Cerebellum (tissue), 4 donors: ENCODE measurements at places on chromosomes 1 and 21.

DNA sequence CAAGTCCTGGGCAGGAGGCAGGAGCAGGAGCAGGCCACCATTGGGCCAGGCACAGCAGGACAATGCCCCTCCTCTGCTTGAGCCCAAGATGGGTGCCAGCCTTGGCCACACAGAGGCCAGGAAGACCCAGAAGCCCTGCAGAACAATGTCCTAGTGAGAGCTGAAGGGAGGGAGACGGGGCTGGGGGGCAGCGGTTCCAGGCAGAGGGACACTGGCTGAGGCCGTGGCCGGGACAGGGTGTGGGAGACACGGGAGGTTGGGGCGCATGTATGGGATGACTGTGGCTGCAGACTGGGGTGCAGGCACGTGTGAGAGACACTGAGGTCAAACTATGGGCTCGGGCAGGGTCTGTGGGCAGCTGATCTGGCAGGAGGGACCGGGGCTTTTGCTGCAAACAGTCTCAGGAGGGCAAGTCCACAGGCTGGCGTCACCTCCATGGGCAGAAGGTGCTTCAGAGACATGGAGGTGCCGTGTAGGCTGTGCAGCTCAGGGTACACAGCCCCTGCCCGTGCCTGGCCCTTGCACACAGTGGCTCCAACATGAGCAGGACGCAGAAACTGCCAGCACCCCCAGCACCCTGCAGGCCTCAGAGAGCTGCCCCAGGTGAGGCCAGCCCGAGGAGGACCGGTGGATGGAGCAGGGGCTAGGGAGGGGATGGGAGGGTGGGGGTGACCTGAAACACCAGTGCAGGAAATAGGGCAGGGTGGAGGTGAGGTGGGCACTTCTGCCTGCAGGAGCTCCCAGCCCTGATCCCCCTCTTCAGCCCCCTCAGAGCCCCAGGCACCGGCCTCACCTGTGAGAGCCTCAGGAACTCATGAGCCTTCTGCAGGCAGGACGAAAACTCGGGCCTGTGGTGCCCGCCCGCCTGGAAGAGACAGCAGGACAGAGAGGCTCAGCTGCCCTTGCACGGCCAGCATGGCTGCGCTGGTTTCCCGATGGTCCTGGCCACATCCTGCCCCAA lies 19.5 kb downstream of the LSS start:
- DNase-seq, result no peak

DNA sequence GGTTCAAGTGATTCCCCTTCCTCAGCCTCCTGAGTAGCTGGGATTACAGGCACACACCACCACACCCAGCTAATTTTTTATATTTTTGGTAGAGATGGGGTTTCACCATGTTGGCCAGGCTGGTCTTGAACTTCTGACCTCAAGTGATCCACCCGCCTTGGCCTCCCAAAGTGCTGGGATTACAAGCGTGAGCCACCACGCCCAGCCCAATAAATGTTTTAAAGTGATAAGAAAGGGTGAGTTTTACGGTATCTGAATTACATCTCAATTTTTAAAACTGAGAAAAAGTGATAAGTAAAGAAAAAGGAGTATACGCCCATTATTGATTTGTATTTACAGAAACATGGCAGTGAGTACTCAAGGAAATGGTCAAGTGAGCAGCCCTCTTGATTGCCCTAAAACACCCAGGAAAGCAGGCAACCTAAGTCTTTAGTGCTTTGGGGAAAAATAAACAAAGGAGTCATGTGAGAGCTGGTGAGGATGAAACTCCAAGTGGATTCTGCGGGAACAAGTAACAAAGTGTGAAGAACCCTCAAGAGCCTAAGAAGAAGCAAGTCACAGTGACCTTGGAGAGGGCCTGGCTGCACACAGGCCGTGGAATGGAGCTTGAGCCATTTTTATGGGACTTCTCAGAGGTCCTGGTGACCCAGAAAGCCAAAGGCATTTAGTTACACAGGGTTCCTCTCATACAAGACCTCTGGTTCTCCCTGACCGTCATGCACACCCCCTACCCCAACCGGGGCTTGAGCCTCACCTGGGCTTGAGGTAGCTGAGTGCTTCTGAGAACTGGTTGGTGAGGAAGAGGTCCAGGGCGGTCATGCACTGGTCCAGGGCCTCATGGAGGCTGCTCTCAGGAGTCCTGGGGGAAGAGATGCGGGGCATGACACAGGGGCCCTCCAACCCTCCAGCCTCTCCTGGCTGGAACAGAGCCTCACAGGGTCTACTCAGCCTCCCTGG lies 9.1 kb downstream of the TTC39A start:
- no peak for DNase-seq

DNA sequence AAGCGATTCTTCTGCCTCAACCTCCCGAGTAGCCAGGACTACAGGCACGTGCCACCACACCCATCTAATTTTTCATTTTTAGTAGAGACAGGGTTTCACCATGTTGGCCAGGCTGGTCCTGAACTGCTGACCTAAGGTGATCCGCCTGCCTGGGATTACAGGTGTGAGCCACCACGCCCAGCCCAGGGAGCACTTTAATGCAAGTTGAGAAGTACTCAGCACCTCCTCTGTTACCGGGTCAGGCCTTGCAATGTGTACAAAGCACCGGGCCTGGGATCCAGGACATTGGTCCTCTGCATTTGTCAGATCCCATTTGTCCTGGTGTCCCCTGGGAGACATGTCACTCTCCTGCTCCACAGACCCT lies 143.6 kb downstream of the TOMM20 start:
- DNase-seq, result no peak

DNA sequence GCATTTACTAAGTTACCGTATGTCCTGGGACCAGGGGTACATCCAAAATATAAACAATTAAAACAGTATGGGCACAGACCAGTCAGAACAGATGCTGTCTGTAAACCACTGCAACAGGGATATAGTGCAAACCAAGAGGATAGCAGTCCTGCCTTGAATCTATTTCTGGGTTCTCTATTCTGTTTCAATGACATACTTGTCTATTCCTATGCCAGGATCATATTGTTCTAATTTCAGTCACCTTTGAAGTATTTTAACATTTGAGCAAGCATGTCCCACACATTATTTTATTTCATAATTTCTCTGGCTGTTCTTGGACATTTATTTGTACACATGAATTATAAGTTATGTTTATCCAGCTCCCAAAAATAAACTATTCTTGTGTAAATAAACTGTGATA lies 28.2 kb upstream of the SYDE2 start:
- DNase-seq, result no peak
